ENCODE measurements at places on chromosomes 13 and 19.

DNA sequence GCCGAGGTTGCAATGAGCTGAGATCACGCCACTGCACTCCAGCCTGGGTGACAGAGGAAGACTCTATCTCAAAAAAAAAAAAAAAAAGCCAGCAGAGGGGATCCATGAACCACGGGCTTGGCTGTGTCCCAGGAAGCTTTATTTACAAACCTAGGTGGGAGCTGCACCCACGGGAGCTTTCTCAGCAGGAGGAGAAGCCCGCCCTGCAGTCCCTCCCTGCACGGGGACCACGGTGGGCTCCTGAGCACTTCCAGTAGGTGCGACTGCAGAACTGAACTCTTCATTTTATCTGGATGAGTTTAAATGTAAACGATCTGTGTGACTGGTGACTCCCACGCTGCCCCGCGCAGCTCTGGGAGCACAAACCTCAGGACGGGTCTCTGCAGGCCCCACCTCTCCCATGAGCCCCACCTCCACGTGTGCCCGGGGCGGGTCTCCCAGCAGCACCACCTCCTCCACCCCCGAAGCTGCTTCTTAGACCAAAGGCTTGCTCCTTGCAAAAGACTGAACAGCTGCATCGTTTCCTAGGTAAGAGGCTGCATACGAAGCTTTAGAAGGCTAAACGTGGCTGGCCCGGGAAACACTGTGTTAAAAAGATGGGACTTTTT is 66.4 kb downstream of the SPACA7 start:
- no peak for ATAC-seq

DNA sequence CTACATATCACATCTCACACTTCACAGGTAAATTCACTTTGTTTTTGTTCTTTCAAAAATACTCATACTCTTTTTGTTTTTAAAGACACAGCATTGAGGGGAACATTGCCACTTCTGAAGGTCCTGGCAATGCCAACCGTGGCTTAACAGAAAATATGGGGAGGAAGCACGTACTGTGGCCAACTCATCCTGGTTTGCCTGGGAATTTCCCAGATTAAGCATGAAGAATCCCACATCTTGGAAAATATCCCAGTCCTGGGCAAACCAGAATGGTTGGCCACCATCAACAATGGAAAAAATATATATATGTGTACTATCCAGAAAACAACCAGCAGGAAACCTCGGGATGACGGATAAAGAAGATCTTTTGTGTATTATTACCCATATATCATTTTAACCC is 1032.2 kb upstream of the SLC10A2 start:
- no peak for ATAC-seq

- ATAC-seq, result no peak
Measured at GRCh38 chr19:32460476-32460875, 54.9 kb downstream of the DPY19L3 start.

DNA sequence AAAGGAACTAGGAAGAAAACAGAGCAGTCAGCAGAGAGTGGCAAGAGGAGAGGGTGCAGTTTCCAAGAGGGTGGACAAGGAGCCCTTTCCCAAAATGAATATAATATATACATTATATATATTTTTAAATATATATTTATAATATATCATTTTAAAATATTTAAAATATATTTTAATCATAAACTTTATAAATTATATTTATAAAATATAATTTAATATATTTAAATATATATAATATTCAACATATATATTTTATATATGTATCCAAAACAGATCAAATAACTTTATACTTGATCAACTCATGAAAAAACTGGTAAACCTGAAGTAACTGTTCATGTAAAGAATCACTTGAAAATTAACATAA is 328.6 kb downstream of the MYO16 start:
- no peak for ATAC-seq

GRCh38 chr19:53511933-53512374 is 26.0 kb upstream of the ZNF331 start:
- ATAC-seq, result peak; percentile 74

- no peak for ATAC-seq
Measured at GRCh38 chr13:31361673-31362072, 161.9 kb downstream of the B3GLCT start.

- no peak for ATAC-seq
Measured at GRCh38 chr13:111857846-111858560, 208.9 kb upstream of the SOX1 start.

DNA sequence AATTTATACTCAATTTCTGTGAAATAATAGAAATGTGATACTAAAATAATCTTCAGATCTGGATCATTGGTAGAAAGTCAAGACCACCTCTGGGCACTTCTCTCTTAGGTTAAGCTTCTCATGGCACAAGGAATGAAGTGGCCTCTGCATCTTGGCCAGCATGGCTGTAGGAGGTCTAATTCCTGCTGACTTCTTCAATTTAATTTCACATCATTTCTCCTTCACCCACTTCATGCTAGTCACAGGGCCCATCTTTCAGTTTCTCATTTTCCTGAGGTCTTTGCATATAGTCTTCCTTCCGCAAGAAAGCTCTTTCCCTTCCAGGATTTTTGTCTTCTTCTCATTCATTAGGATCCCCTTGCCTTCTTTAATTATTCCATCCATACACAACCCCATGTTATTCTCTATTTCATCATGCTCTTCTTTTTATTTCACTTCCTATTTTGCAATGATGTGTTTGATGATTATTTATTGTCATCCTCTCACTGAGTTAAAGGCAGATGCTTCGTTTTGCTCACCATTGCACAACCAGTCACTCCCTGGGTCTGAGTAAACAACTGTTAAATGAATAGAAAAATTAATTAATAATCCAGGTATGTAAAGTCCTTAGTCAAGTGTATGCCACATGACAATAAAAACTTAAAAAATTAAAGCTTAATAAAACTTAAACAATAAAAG is 397.4 kb downstream of the SPRY2 start:
- ATAC-seq, result no peak

- no peak for ATAC-seq
Measured at GRCh38 chr19:1267477-1268225, 1.5 kb upstream of the CIRBP start.

- no peak for ATAC-seq
Measured at GRCh38 chr19:10575011-10575716, 6.4 kb upstream of the CDKN2D start.

DNA sequence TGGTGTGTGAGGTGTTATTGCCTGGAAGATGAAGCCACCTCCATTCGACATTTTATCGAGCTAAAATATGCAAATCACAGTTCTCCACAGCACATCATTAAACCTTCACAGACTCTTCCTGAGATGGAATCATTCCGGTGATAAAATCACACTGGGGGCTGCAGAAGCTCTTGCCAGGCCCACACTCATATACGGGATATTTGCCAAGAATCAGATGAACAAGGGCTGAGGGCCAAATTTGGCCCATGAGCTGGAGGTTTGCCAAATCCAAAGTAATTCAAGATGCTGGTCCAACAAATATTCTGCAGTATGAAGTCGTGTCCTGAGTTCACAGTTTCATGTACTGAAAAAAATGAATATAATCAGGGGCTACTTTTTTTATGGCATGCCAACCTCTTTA is 16.7 kb upstream of the RXFP2 start:
- ATAC-seq, result no peak

GRCh38 chr13:34165158-34165557 is 347.2 kb downstream of the RFC3 start:
- ATAC-seq, result no peak

- ATAC-seq, result no peak
Measured at GRCh38 chr13:85500696-85501256, 298.4 kb downstream of the SLITRK6 start.

DNA sequence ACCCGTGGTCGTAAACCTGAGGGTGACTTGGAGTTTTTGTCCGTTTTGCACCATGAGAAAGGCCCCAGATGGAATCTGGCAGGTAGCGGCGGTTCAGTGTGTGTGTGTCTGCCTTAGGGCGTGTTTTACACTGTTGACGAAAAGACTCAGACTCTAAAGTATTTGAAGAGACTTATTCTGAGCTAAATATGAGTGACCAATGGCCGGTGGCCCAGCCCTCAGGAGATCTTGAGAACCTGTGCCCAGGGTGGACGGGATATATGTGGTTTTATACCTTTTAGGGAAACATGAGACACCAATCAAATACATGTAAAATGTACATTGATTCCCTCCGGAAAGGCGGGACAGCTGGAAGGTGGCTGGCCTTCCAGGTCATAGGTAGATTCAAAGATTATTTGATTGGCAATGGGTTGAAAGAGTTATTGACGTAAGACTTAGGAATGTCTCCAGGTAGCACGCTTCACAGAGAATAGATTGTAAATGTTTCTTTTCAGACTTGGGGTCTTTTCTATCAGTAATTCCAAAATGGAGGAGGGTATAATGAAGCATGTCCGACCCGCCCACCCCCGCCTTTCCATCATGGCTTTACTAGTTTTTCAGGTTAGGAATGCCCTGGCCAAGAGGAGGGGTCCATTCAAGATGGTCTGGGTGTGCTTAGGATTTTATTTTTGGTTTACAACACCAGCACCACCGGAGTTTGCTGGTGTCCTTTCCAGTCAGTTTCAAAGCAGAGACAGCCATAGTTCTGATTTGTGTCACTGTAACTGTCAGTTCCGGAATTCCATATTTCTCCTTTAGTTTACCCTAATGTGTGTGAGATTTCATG is 1.0 kb upstream of the ZNF529 start:
- ATAC-seq, result no peak

GRCh38 chr13:44211704-44212346 is 161.8 kb upstream of the SERP2 start:
- ATAC-seq, result no peak

DNA sequence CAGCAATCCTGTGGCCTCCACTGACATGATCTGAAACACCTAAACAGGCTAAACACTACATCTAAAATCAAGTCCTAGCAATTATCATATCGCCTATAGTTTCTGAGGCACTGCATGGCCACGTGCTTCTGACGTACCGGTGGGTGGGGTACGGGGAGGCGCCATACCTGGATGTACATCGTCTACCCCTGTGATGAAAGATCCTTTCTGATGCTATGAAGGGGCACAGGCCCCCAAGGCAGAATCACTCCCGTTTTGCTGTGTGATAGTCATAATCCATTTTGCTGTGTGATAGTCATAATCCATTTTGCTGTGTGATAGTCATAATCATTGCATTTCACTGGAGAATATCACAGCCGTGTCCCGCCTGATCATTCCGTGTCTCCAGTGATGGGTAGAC is 118.7 kb upstream of the SOX1 start:
- ATAC-seq, result no peak

DNA sequence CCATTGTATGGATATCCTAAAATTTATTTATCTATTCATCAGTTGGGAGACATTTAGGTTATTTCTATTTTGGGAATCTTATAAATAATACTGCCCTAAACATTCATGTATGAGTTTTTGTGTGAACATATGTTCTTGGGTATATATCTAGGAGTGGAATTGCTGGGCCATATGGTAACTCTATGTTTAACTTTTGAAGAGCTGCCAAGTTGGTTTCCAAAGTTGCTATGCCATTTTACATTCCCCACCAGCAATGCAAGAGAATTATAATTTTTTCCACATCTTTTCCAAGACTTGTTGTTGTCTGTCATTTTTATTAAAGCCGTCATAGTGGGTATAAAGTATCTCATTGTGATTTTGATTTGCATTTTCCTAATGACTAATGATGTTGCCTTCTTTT is 48.2 kb upstream of the CALM3 start:
- ATAC-seq, result no peak

DNA sequence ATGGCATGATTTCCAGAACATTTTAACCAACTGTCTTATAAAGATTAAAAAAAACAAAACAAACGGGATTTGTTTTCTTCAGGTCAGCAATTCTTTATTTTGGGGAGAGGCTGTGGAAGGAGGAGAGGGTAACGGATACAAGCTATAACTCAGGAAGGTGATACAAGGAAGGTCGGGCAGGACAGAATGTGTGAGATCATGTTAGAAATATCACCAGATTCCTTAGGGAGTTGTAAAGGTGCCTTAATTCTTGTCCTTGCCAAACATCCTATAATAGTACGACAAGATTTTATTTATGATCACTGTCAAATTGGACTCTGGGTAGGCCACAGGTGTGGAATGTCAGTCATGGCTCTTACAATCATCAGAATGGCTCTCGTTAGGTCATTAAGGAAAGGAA is 503.1 kb downstream of the DIAPH3 start:
- ATAC-seq, result no peak

DNA sequence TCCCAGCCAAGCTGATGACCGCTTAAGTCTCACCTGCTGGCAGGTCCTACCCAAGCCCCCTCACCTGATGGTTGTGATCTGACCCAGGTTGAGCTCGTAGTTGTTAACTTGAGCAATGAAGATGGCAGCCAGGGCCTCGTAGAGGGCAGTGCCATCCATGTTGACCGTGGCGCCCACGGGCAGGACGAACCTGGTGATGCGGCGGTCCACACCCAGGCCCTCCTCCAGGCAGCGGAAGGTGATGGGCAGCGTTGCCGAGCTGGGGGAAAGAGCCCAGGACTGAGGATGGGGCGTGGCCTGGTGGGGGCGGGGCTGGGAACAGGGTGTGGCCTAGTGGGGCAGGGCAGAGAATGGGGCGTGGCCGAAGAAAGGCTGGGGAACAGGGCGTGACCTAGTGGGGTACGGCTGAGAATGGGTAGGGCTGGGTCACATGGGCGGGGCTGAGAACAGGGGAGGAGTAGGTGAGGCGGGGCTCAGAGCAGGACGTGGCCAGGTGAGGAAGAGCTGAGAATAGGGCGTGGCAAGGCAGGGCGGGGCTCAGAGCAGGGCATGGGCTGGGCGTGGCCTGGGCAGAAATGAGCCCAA is 12.9 kb downstream of the OR7C2 start:
- no peak for ATAC-seq

GRCh38 chr13:89432997-89433396 is 1761.8 kb downstream of the SLITRK5 start:
- ATAC-seq, result no peak

GRCh38 chr13:40910324-40911050 is 108.6 kb downstream of the ELF1 start:
- no peak for ATAC-seq

DNA sequence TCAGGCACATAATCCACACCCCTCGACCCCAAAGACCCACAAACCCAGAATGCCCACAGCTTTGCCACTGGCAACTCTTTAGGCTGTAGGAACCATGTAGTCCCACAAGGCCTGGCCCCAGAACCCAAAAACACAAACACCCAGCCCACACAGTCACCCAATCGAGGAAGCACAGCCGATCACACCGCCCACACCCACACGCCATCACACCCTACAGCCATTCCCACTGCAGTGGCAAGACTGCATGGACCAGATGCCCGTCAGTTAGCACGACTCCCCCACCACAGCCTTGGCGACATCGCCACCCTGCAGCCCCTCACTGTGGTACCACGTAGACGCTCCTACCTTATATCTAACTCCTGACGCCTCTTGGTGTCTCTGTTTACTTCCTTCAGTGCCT is 24.0 kb upstream of the MEIS3 start:
- ATAC-seq, result no peak

DNA sequence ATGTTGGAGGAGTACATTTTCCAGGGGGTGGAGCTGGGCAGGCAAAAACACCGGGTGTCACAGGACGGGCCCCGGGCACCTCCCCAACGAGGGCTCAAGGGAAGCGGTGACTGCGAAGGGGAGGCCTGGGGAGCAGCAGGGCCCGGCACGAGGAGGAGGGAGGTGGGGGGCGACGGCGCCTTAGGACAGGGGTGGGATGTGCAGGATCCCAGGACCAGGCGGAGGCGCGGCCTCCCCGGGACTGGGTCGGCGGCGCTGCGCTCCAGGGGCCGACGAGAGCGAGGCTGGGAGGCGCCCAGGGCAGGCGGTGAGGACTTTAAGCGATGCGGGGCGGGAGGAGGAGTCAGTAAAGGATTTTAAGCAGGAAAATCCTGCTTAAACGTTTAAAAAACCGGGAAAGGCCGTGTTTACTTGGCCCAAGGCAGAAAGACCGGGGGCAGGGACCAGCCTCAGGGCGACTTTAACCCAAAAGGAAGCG is 427 bp downstream of the ZNF160 start:
- peak; percentile 40 for ATAC-seq

All from stimulated activated memory B cell treated with anti-CD40 and anti-IgM and Interleukin-4, amounts not matched to agents 10 μg/mL and 1 μg/mL and 100 μg/mL, for 72 hours (primary cell).